ENCODE measurements at places on chromosomes 7 and 10.

- DNase-seq: no peak
These were observed 81.8 kb downstream of the PTPN20 start for GRCh38 chr10:46992803-46993561.

GRCh38 chr10:80260295-80261243 is 28.9 kb downstream of the MAT1A start:
- no peak for DNase-seq

- no peak for DNase-seq
These were observed 41.0 kb upstream of the ITGA8 start for GRCh38 chr10:15760681-15761080.

DNA sequence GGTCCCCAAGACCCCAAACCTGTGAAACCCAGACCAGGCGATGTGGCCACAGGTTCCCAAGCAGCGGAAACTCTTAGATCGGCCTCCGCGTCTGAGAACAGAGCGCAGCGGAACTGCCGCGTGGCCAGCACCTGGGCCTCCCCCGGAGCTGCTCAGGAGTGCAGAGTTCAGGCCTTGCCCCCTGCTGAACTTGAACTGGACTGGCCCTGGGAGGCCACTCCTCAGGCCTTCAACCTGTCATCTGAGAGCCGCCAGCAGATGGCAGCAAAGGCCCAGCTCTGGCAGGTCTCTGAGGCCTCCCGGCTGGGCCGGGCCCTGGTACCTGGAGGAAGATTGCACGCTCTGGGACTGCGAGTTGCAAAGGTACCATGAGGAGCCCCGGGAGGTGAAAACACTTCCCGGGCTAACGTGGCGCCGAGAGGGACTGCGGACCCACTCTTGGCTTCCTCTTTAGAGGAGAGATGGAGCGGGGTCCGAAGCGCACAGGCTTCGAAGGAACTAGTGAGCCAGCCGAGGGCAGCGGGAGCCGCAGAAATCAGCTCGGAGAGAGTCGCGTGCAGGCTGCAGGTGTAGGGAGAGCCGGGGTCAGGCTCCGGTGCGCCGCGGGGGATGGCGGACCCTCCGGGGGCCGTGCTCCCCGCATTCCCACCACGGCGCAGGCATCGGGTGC is 89.2 kb downstream of the PAXIP1 start:
- DNase-seq: no peak

- DNase-seq: no peak
These were observed 56.1 kb upstream of the ADGRA1 start for GRCh38 chr10:133031541-133032125.

DNA sequence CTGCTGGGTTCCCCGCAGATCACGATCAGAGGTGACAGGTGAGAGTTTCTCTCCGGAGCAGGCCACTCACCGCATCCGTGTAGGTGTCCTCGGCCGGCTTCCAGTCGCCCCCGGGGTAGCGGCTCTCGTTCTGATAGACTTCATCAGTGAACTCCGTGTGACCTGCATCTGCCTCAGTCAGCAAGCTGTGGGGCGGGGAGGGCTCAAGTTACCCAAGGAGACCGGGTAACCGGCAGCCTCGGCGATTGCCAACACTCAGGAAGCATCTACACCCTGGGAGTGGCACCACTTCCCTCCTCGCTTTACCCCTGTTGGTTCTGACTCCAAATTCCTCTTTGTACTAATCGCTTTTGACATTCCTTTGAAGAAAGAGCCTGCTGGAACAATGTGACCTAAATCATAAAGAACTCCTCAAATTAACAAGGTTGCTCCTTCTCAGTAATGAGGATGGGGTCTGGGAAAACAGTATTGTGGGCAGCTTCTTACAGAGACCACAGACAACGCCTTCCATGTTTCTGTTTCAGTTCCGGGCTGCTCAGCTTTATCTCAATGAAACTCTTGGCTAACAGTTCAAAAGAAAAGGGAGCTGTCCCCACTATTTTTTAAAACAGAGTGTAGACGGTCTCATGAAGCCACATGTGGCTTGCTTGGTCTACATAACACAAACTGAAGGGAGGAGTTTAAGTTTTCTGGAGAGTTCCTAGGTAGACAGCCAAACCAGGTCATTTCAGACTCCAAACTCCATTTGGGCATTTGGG is 118.1 kb downstream of the MYOF start:
- DNase-seq: no peak

DNA sequence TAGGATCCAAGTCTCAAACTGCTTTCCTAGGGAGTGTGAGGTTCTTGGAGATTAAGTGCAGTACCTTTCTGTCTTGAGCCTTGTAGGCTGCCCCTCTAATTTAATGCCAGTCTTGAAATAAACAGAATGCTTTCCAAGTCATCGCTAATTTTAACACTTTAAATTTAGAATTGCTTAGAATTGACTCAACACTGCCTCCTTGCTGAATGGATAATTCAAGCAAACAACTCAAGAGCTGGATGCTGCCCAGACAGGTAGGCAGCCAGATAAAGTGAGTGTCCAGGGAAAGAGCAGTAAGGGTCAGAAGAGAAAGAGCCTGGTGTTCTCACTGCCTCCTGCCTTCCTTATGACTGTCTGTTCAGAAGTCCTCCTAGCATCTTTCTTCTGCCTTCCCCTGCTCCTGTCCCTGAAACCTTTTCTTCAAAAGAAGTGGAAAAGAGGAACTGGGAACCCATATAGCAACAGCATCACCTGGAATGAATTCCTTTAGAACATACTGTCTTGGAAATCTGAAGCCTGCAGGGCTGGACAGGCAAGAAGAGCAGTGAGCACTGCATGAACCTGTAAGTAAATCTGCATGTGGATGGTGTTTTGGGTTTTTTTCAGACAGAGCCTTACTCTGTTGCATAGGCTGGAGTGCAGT is 3.1 kb upstream of the GOT1 start:
- no peak for DNase-seq

GRCh38 chr7:115679976-115680375 is 350.6 kb downstream of the TFEC start:
- DNase-seq: no peak

GRCh38 chr7:131745390-131746248 is 189.2 kb upstream of the PODXL start:
- no peak for DNase-seq

GRCh38 chr7:42096681-42097561 is 140.1 kb downstream of the GLI3 start:
- no peak for DNase-seq

DNA sequence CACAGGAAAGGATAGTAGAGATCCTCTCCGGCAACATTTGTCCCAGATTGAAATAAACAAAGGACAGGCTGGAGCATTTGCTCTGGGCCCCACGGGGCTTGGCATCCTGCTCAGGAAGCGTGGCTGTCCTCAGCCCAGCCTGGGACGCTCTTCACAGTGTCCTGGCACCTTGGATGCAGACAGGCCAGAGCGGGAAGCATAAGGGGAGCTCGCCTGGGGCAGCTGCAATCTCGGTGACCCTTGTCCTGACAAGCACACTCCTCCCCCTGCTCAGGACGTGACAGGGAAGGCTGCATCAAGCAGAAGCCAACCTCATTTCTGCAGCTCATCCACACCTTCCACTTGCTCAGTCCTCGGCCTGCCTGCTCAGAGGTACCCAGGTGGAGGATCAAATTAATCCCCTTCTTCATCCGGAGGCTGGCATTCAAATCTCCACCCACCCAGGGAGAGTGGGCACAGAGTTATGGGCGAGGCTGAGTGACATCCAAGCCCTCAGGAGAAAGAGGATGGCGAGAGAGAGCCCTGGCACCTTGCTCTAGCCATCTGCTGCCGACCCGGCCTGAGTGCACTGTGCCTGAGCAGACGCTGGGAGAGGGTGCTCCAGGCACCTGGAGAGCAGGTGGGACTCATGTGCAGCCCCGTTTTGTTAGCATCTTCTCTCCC is 47.6 kb downstream of the ABRAXAS2 start:
- no peak for DNase-seq

DNA sequence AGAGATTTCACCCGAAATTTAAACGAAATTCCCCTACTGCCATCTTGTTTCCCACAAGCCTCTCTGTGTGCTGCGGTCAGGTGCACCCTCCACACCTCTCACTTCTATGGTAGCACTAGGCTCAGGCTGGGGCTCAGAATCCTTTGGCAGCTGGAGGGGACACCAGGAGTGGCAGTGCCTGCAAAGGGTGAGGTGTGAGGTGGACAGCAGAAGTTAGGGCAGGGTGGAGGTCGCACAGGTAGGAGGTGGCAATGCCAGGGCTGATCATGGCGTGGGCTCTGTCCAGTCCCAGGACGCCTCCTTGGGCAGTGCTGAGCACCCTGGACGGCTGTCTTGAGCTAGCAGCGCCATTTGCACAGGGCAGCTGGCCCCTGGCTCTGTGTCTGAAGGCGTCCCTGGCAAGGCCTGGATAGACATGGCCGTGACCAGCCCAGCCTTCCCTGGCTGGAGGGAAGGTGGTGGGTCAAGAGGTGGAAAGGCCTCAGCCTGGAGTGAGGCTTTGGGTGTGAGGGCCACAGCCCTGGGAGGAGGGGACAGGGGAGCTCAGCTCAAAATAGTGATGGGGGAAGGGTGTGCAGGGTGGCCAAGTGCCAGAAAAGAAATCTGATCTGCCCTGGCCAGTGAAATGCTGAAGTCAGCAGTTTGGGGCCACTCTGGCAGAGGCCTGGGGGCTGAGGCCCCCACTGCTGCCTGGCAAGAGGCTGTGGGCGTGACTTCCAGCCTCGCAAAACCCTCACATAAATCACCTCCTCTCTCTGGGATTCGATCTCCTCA is 40.0 kb downstream of the ZCCHC24 start:
- DNase-seq: no peak

DNA sequence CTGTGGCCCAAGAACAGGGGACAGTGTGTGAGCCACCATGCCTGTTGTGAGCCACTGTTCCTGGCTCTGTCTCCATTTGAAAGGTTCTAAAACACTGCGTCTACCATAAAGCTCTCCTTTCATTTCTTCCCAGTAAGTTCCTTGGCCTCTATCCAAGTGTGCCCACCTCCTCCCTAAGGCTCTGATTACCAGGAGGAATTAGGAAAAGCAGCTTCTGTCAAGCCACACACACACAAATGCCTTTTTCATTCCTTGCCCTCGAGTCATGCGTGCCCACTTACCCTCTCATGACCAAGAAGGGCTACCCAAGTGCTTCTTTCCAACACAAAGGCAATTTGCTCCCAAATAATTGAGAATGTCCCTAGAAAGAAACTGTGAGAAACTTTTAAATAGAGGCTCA is 70.8 kb upstream of the PARD3 start:
- no peak for DNase-seq

DNA sequence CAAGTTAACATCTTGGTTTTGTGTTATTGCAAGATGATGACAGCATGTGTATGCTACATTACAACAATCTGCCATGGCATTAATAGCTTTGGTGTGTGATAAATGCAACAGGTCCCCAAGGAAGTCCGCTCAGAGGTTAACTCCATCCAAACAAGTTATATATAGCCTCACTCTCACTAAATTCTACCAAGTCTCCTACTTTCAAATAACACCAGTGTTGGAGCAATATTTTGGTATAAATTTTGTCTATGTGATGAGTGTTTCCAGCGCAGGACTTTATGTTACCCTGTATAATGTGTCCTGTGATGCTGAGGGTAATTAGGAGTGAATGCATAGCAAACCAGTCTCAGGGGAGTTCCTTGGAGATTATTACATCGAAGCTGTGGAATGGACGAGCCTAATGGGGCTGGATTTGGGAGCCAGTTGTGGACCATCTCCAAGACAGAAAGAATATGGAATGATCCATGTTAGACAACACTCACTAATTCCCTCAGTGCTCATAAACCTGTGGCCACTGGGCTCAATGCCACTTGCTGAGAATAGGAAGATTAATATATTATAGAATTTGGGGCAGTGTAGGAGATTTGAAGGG is 127.6 kb upstream of the CXCL12 start:
- no peak for DNase-seq

DNA sequence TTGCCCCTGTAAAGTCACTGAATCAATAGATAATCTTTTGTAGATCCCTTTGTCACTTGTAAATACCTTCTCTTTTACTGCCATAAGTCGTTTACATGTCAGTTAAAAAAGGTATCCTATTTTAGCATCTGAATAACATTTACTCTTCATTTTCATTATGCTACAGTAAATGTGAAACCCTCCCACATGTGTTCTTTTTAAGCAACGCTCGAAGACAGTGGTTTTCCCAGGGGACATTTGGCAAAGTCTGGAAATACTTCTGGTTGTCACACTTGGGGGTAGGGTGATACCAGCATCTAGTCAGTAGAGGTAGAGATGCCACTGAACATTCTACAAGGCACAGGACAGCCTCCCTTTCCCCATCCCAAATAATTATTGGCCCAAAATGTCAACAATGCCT is 23.7 kb downstream of the ATAD1 start:
- DNase-seq: no peak

GRCh38 chr10:121183236-121183635 is 332.1 kb downstream of the WDR11 start:
- DNase-seq: no peak

GRCh38 chr10:73625004-73625883 is 16.0 kb downstream of the MYOZ1 start:
- DNase-seq: no peak

DNA sequence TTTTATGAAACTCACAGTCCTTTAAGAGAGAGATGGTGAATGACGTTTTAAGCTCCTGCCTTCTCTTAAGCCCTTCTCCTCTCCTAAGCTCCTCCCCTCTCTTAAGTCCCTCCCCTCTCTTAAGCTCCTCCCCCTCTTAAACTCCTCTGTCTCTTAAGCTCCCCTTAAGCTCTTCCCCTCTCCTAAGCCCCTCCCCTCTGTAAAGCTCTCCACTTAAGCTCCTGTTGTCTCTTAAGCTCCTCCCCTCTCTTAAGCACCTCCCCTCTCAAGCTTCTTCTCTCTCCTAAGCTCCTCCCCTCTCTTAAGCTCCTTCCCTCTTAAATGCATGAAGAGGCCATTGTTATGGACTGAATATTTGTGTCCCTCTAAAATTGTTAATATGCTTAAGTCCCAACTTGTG is 1180.6 kb upstream of the AUTS2 start:
- DNase-seq: peak; percentile 16

- no peak for DNase-seq
These were observed 19.4 kb downstream of the ZMIZ1 start for GRCh38 chr10:79088176-79088575.

DNA sequence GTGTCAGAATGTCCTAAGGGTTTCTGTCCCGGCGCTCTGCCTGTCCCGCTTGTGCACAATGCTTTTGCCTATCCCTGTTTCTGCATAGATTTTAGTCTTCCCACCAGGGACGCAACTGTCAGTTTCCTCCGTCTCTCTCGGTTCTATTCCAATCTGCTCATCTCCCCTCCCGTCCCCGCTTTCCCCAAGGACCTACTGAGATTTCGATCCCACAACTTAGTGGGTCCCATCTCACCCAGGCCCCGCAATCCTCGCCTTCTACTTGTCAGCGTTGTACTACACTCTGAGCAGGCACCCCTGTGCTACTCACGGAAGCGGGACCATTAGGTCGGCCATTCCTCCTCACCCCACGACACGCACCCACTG is 519 bp upstream of the ZNF655 start:
- no peak for DNase-seq

DNA sequence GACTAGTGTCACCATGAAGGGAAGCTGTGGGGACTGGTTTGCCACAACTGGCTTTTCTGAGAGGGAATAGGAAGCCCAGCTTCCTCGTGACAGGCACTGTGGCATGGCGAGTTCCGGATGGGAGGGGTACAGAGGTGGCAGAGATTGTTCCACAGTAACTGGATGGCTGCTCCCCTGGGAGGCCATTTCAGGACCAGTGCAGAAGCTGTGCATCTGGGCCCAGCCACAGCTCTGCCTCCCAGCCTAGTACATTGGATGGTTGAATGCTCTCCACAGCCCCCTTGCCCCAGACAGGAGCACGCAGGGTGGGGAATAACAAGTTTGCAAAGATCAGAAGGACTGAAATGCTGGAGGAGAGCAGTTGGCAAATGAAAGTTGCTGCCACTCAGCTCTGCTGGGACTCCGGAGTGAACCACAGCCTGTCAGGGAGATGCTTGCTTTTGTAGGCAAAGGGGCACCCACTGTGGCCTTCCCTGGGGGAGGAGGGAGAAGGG is 51.8 kb downstream of the GSDME start:
- peak; percentile 90 for DNase-seq
